ENCODE measurements at places on chromosomes 6 and 20.

DNA sequence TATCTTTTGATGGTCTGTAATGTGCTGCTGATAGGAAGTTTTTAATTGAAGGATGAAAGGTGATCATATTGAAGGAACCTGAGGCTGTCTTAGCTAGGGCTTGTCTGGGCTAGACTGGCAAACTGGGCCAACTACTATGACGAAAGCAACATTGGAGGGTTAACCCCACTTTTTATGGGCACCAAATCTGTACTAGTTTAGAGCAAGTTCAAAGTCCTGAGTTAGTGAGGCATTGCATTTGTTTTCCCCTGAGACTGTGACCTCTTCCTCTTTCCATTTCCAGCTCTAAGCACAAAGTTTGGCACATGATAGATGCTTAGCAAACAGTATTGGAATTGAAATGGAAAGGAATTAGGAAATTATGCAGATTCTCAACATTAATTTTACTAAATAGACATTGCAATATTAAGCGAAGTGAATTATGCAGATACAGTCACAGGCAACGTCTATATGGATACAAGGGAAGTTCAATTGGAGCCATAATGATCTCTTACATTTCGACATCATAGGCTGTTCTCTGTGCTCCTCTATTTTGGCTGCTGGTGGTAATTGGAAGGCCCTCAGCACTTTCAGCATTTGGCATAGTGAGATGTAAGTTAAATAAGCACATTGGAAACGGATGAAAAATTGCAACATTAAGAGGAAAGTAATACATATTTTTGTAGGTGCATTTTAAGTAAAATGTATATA, 22.2 kb downstream of the CEP57L1 start:
- DNase-seq, result no peak

- DNase-seq, result no peak
Observed at GRCh38 chr20:10201321-10201870, 17.2 kb upstream of the SNAP25 start.

DNA sequence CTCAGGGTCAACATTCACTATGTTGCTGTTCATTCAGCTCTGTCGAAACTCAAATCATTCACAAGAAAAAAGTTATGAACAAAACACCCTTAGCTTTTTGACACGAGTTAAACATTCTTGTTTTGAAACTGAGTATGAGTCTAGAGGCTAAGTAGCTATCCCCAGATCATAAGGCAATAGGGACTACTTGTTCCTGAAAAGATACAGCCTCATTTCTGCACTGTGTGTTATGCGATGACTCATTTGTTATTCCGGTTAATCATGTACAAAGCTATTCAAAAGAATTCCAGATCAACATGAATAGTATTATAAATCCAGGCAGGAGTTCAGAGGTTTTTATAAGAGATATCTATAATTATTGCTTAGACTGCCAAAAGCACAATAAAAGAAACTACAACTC, 908.0 kb downstream of the QKI start:
- DNase-seq, result no peak

- DNase-seq, result no peak
Observed at GRCh38 chr6:170345662-170346061, 39.1 kb downstream of the FAM120B start.
